ENCODE measurements at places on chromosomes 5 and 9.
A peak's percentile ranks its signal among the peaks of the same experiment; 100 is the strongest.

- no peak for DNase-seq
Observed at GRCh38 chr5:18010053-18010452, 375.8 kb downstream of the TAF11L14 start.

GRCh38 chr9:127311239-127311741 lies 46.7 kb downstream of the GARNL3 start:
- DNase-seq: no peak

- no peak for DNase-seq
Observed at GRCh38 chr5:129410488-129410887, 49.6 kb upstream of the ADAMTS19 start.

DNA sequence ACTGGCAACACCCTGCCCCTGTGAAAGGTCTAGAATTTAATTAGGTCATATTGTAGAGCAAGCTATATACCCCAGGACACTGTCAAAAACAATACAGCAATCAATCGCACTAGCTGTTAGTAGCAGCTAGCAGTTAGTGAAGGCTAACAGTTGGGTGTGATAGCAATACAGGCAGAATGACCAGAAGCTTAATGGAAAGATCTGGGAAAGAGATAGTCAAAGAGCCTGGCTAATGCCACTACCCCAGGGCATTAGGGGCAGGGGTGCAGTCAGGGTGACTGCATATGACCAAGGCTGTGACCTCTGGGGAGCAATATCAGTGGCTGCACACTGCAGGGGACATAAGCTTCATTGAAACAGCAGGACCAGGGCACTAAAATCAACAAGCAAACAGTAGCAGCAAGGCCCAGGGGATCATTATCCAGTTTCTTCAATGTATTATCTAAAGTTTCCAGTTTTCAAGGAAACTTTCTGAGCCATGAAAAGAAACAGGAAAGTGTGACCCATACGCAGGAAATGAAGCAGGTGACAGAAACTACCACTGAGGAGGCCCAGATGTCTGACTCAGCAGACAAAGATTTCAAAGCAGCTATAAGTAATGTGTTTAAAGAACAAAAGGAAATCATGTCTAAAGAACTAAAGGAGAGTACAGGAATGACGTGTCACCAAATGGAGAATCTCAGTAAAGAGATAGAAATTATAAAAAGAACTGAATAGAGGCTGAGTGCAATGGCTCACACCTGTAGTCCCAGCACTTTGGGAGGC lies 82.4 kb downstream of the ZNF354C start:
- DNase-seq: no peak

DNA sequence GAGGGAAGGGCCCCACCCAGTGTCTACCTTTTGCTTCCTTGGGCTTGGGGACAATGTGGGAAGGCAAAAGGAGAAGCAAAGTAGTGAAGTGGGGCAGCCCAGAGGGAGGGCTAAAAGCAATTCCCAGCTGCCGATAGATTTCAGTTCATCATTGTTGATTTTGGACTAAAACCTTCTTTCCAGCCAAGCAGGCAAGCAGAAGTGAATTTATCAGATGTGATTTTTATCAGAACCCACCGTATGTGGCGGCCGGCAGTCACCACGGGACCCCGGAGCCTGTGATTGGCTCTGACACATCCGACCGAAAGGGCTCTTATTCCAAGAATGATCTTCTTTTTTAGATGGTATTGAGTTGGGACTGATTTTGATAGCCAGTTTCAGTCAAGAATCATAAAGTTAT lies 559.9 kb downstream of the PSAT1 start:
- no peak for DNase-seq

GRCh38 chr9:92440751-92441046 lies 16.4 kb upstream of the OMD start:
- DNase-seq: no peak

- peak; percentile 31 for DNase-seq
Observed at GRCh38 chr9:73183917-73184861, 32.5 kb downstream of the ANXA1 start.

- no peak for DNase-seq
Observed at GRCh38 chr5:44546286-44546685, 157.1 kb upstream of the FGF10 start.

Data from globus pallidus (tissue), 1 donor.